ENCODE measurements at places on chromosomes 6 and 20. TPM values are rescaled to one million over a fixed set of nuclear protein-coding genes. Genes with fewer than 3 reads are reported as not detected.

The HRH3 gene
- total RNA-seq, result not detected

- no peak overlapping the region for H3K4me3 ChIP-seq
- no peak for DNase-seq
- no peaks in the 10 kb centered on the region for H3K36me3 ChIP-seq
These were observed 228.1 kb upstream of the CEP162 start for GRCh38 chr6:84455511-84456029.

DNA sequence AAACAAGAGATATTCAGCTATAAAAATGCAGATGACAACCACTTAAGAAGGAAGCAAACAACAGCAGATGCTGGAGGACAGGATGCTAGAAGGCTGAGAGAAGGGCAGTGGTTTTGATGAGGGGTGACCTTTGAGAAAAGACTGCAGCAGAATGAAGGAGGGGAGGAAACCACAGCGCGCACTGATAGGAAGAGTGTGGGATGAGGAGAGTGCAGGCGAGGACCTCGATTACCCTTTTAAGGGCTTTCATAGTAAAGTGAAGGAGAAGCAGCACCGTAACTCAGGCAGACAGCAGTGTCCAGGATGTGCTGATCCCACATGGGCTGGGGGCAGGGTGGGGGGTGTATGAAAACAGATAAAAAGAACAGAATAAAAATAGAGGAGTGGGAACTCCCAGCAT lies 19.2 kb downstream of the ZBTB2 start:
- no peaks in the 10 kb centered on the region for H3K27me3 ChIP-seq
- no peaks in the 10 kb centered on the region for H3K4me1 ChIP-seq
- no peak overlapping the region for H3K4me3 ChIP-seq
- no peak overlapping the region for H3K27ac ChIP-seq
- no peak for DNase-seq

GRCh38 chr6:122394016-122394415 lies 5.4 kb upstream of the HSF2 start:
- no peaks in the 10 kb centered on the region for H3K27me3 ChIP-seq
- H3K36me3 ChIP-seq, result no peaks in the 10 kb centered on the region
- DNase-seq, result no peak
- H3K4me3 ChIP-seq, result no peak overlapping the region

DNA sequence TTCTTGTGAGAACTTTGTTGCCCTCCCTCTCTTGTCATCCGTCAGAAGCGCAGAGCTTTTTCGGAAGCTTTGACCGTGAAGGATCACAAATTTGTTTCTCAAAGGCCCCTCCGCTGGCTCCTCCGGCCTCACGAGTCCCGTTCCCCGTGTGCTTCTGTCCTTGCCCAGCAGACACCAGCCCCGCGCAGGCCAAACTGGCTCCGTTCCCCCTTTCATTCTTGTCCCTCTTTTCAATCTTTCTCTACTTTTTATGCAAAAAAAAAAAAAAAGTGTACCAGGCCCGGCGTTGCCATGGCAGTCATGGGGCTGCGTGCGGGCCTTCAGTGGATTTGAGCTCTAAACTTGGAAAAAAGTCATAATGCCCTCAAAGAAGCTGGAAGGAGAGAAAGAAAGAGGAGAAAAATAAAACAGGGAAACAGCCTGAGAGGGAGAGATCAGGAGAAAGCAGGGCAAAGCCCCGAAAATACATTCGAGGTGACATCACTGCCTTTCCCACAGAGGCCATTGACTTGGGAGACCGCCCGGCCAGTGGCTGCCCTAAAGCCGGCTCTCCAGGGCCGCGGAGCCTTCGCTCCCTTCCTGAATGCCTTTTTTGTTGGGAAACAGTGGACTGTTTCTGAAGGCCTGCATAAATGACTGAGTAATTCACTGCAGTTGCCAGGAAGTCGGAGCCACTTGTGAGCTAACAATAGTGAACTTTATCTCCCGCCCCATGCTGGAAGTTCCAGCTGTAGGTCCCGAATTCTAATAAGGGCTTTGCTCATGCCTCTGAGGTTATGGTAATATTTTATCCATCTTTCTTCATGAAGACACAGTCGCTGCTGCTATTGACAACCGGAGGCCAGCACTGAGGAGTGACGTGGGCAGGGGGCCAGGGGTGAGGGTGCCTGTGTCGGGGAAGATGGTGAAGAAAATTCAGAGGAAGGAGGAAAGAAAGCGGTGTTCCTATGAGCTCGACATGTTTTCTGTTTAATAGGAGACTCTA lies 670.9 kb downstream of the QKI start:
- no peak overlapping the region for H3K4me3 ChIP-seq
- H3K4me1 ChIP-seq, result no peaks in the 10 kb centered on the region
- H3K27ac ChIP-seq, result no peak overlapping the region
- DNase-seq, result no peak

DNA sequence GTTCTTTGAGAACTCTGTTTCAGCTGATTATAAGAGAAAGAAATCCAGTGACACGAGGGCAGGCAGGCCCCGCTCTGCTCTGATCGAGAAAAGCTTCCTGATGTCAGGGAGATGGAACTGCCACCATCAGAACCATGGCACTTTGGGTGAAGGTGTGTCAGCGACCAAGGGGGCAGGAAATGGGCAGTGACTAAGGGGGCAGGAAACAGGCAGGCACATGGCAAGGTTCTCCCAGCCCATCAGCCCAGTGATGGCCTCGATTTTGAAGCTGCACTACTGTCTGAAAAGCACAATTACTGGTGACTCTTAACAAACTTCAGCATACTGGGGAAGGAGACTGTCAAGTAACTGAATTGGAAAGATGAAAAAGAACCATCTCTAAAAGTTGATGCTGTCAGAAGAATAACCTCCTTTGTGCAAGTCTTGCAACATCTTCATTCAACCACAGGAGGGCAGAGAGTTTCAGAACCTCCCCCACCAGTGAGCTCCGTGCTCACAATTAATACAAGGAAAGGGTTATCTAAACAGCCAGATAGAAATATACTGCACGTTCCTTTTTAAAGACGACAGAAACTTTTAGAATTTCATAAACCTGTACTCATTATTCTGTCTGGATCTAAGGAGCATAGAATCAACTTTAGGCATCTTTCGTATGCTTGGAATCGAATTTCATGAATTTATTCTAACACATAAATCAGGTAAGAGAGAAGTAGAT lies 39.1 kb downstream of the TMX4 start:
- DNase-seq, result peak; percentile 64
- H3K27ac ChIP-seq, result no peak overlapping the region
- no peak overlapping the region for H3K4me3 ChIP-seq

DNA sequence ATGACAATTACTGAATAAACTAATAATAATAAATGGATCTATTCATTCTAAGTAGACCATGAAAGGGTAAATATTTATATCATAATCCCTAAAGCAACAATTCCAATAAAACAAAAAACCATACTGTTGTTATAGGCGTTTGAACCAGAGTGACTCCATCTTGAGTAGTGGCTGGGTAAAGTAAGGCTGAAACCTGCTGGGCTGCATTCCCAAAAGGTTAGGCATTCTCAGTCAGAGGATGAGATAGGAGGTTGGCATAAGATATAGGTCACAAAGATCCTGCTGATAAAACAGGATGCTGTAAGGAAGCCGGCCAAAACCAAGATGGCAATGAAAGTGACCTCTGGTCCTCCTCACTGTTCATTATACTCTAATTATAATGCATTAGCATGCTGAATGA lies 8.3 kb downstream of the OR2H1 start:
- H3K27ac ChIP-seq, result no peak overlapping the region
- no peaks in the 10 kb centered on the region for H3K27me3 ChIP-seq
- no peak overlapping the region for H3K4me3 ChIP-seq
- no peak for DNase-seq

- no peak overlapping the region for H3K4me3 ChIP-seq
- DNase-seq, result no peak
- no peak overlapping the region for H3K27ac ChIP-seq
- peaks cover 23% of the 10 kb centered on the region for H3K36me3 ChIP-seq
These were observed 1.6 kb upstream of the ATP5F1E start for GRCh38 chr20:59033616-59034165.

- no peak for DNase-seq
- H3K27ac ChIP-seq, result no peak overlapping the region
- H3K27me3 ChIP-seq, result no peaks in the 10 kb centered on the region
- H3K4me3 ChIP-seq, result no peak overlapping the region
- H3K36me3 ChIP-seq, result peaks cover under 1% of the 10 kb centered on the region
- peaks cover 10% of the 10 kb centered on the region for H3K4me1 ChIP-seq
These were observed 1.5 kb upstream of the PYGB start for GRCh38 chr20:25246182-25246999.

DNA sequence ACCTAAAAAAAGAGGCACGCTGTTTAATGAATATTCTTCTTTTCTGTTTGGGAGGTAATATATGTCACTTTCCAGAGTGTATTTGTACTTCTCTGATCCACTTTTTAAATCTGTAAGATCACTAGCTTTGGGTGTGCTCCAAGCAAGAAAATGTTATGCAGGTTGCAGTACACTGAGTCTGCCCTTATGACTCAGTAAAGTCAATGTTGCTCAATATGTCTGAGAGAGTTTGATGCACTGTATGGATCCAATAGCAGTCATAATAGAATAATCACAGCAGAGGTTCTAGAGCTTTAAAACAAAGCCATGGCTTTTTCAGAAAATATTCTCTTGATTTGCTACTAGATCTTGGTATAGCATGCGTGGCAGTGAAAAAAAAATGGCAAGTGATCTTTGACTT lies 525.3 kb upstream of the HTR1E start:
- no peak overlapping the region for H3K4me3 ChIP-seq
- H3K27ac ChIP-seq, result no peak overlapping the region
- H3K27me3 ChIP-seq, result no peaks in the 10 kb centered on the region

All from IMR-90 (cell line).